ENCODE measurements at places on chromosomes 3 and 15.

- DNase-seq, result peak; percentile 94
These were observed 105.5 kb downstream of the IQSEC1 start for GRCh38 chr3:12967606-12968351.

GRCh38 chr15:32979710-32980109 is 214.8 kb downstream of the FMN1 start:
- DNase-seq, result no peak

- no peak for DNase-seq
These were observed 12.5 kb upstream of the TCAIM start for GRCh38 chr3:44326019-44326418.

DNA sequence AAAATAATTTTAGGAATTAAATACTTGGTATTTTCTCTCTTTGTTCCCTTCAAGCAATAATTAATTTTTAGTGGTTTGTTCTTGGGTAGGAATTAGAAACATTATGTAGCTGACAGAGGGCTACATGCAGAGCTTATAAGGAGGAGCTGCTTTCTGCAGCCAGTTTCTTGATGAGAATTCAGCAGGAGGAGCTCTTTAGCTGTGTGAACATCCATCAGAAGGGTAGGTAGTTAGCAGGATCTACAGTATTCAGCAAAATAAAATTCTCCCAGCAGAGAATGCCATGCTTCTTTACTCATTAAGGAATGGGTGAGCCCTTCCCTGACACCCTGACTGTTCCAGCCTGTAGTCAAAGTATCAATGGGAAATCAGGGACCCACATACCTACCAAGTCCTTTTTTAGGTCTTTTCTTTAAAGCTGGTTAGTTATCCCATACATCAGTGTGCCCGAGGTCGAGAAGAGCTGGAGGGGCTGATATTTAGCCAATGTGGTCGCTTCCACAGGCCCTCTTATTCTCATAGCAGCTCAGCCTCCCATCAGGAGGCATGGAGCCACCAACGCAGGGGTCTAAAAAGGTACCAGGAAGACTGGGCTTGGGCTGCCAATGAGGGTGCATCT is 54.0 kb downstream of the KCNAB1 start:
- DNase-seq, result peak; percentile 34

- no peak for DNase-seq
These were observed 89.7 kb downstream of the MAGI1 start for GRCh38 chr3:65948841-65949573.

DNA sequence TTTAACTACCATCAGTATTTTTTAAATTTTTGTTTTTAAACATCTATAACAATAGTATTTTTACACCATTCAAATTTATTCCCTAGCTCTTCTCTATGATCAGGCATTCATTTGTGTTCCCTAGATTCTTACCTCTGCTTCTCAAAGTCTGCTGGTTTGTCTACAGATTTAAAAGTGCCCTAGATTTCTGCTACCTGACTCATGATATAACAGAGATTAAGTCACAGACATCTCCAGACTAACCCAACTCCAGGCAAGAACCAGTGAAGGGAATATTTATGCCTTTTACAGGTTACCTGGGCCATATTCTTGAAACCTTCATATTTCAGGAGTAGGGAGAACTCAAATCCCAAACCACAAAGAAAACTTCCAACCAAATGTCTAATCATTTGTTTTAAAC is 38.8 kb downstream of the ADAM10 start:
- no peak for DNase-seq

DNA sequence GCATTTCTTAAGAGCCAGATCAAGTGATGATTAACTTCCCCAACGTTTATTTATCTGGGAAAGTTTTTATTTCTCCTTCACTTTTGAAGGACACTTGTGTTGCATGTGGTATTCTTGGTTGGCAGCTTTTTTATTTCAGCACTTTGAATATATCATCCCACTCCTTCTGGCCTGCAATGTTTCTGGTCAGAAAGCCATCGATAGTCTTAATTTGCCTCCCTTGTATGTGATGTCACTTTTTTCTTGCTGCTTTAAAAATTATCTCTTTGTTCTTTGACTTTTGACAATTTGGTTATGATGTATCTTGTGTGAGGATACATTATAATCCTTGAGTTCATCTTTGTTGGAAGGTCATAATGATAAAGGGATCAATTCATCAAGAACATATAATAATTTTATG is 503.2 kb downstream of the OTOL1 start:
- no peak for DNase-seq

DNA sequence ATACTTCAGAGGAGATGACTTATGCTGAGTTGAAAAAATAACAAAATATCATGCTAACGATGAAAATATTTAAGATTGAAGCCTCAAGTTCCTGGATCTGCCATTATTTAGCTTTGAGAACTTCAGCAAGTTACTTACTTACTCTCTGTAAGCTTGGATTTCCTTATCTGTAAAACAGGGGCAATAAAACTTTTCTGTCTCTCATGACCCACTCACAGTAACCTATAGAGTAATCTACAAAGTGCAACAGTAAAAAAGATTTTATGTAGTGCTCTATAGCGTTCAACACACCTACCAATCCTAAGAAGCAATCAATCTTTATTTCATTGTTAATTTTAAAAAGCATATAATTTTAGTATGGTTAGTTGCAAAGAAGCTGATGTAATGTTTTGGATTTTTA is 478.6 kb downstream of the ZIC1 start:
- no peak for DNase-seq

DNA sequence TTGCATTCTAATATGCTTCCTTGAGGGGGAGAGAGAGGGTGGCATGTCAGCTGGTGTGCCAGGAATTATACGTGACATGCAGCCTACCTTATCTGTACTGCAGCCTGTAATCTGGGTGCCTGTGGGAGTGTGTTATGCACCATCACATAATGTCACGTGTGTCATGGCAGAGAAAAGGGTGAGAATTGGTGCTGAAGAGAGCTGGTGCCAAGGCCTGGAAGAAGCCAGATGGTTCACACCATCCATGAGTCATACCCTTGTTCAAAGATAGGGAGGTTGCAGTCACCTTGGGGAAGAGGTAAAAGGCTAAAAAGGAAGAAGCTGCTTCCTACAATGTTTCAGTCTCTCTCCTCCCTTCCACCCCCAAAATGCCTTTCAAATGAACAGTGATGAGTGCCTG is 5.3 kb downstream of the BRPF1 start:
- peak; percentile 31 for DNase-seq

GRCh38 chr3:13411186-13411860 is 8.8 kb downstream of the NUP210 start:
- DNase-seq, result no peak

GRCh38 chr3:66253790-66254620 is 33.2 kb downstream of the SLC25A26 start:
- DNase-seq, result no peak

GRCh38 chr3:20837676-20838302 is 651.8 kb upstream of the SGO1 start:
- DNase-seq, result no peak

DNA sequence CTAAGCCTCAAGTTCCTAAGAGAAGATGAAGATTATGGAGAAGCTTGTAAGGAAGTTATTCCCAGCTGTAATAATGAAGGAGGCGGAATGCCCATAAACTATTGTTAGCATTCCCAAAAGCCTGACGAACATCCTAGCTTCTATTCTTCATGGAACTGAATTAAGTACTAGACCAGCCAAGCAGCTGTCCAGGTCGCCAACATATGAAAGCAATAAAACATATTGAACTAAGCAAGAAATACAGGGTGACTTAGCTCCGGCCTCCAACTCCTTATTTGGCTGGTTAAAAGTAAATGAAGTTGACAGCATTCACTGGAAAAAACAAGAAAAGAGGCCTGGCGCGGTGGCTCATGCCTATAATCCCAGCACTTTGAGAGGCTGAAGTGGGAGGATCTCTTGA is 174.0 kb upstream of the TPM1 start:
- no peak for DNase-seq

DNA sequence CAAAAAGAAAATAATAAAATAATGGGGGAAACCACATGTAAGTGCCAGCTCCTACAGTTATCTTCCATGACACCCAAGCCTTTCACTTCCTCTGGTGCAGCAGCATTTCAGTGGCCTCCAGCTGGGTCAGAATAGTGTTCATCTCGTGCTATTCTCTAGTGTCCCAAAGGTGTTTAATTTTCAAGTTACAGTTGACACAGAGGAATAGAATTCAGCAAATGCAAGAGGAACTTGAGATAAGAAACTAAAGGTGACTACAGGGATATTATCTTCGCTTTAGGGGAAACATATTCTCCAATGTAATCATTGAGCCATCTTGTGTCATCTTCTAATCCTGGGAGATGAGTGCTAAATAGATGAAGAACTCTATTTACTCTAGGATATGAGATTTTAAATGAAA is 212.8 kb downstream of the EPHA3 start:
- no peak for DNase-seq

DNA sequence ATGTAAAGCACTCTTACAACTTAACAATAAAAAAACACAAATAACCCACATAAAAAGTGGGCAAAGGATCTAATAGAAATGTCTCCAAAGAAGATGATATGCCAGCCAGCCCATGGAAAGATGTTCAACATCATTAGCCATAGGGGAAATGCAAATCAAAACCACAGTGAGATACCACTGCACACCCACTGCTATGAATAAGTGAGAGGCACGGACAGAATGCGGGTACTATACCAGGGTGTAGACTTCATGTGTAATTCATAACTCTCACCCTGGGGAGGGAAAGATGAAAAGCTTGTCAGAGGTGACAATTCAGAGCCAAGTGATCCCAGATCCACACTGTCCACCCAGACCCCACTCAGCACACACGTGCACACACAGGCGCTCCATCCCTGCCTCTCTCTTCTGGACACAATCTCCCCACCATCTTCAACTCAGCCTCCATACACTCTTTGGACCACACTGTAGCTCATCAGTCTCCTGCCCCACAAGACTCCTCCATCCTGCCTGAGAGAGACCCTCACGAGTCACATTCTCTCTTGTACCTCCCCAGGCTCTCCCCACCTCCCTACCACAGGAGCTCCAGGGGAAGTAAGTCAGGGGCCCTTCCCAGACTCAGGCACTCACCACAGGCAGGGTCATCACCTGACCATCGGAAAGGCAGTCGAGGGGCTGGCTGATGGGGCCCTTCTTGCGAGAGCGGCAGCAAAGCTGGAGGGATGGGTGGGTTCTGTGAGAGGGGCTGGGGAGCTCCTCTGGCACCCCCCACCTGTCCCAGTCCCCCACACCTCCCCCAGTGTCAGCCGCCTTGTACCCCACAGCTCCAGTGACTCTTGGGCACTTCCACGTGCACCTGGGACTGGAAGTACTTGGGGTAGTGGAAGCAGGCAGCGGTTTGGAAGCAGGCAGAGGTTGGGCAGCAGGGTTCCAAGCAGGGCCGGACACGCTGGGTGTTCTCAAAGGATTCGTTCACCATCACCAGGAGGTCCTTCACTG is 21.3 kb downstream of the PLA2G4E start:
- DNase-seq, result no peak

GRCh38 chr3:31755926-31756658 is 223.4 kb downstream of the STT3B start:
- no peak for DNase-seq

DNA sequence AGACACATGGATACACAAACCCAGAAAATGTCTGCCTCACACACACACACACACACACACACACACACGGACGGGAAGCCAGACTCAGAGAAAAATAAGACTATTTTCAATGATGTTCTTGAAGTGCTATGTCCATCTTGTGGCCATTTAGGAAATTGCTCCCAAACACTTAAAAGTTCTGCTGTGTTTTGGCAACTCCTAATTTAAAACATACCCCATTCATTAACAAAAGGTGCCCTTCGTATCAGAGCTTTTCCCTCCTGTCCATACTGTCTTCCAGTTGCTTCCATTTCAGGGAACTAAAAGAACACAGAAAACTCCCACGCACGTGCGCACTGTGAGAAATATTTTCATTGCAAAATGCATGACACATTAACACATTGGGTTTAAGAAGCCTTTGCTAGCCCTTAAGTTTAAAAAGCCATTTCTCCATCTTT is 44.6 kb downstream of the SLC12A1 start:
- peak; percentile 49 for DNase-seq

DNA sequence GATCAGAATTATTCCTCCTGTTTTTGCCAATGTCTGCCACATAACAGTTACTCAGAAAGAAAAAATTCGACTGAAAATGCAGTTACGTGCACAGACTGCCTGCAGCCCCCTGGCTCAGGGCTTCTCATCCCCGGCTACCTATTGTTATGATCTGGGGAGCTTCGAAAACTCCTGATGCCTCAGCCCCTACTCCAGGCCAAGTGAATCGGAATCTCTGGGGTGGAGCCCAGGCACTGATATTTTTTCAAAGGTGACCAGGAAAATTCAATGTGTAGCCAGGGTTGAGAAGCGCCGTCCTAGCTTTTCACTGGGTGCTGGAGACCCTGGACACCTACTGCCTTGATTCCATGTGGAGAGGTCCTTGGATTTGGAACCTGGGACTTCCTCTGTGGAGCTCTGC is 8.5 kb downstream of the ADAMTS17 start:
- DNase-seq, result no peak

DNA sequence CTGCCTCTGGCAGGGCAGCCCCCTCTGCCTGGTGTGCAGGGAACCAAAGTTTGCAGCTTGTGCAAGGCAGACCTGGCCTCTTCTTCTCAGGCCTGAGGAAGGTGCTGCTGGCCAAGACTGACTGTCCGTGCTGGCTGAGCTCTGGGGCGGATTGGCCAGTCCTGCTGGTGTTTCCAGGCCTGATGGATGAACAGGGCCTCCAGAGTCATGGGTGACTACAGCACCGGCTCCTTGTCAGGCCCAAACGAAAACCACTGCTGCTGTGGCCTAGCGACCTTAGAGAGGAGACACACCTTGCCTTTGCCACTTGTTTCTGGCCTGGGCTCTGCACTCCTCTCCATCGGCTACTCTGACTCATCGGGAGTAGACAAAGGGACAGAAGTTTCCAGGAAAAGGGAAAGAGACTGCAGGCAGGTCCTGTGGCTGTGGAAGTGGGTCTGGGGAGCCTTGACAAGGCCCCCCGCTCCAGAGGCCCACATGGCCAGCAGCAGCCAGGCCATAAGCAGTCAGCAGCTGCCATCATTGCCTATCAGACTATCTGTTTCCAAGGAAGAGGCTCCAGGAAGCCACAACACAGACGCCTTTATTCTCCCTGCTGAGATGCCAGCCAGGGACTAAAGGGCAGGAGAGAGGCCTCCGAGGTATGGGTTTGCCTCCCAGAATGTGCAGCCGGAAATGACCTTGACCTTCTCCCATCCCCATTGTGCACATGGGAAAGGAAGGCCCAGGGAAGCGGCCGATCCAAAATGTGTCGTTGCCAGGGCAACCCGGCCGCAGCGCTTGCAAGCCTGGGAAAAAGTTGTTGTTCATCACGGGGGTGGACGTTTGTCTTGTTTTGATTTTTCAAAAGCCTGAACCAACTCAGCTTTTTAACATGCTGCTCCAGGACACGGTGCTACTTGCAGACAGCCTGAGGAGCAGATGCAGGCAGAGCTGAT is 160.5 kb downstream of the CHSY1 start:
- peak; percentile 74 for DNase-seq

DNA sequence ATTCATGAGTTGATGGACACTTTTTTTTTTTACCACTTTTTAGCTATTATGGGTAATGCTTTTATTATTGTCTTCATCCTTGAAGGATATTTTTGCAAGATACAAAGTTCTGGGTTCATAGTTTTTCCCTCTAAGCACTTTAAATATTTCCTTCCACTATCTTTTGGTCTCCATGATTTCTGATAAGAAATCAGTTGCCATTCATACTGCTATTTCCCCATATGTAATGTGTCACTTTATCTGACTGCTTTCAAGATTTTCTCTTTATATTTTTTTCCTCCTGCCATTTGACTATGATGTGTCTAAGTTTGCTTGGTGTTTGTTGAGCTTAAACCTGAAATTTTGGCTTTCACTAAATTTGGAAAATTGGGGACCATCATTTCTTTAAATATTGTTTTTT is 19.3 kb downstream of the NRG4 start:
- no peak for DNase-seq

- DNase-seq, result no peak
These were observed 247.2 kb downstream of the LSAMP start for GRCh38 chr3:116198087-116198486.

GRCh38 chr15:39508536-39508935 is 72.3 kb upstream of the THBS1 start:
- no peak for DNase-seq

Measured in testis (tissue), 5 donors.